ENCODE measurements at places on chromosomes 6 and 20. TPM values are rescaled to one million over a fixed set of nuclear protein-coding genes. Genes with fewer than 3 reads are reported as not detected.
A peak's percentile ranks its signal among the peaks of the same experiment; 100 is the strongest.

GRCh38 chr20:41769592-41770018 is 151.4 kb upstream of the CHD6 start:
- no peaks in the 10 kb centered on the region for H3K27me3 ChIP-seq
- no peak overlapping the region for H3K4me3 ChIP-seq
- DNase-seq = no peak
- no peaks in the 10 kb centered on the region for H3K36me3 ChIP-seq
- no peak overlapping the region for H3K27ac ChIP-seq

DNA sequence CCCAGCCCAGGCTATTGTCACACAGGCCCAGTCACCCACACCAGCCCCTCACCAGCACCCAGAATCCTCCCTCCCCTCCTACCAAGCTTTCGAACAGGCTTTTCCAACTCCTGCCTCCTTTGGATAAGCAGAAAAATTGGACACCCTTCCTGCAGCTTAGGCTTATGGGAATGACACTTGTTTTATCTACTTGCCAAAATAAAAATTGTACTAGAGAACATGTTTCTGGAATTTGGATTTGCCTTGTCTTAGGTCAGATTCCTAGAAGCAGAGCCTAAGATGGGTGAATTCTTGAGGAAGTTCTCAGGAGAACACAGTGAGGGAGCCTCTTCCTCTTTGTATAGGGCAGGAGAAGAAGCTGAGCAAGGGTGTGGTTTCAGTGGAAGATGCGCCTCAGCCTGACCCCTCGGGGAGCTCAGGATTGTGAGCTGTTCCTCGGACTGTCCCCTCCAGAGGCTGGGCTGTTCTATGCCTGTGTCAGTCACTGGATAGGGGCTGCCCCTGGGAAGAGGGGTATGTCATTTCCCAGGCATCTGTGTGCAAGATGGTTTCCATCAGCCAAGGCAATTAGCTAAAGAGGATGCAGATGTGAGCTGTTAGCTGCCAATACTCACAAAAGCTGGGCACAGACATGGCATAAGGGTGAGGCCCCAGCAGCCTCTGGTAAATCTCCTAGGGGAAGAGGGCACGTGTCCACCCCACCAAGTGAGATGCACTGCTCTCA is 33.9 kb downstream of the ITPR3 start:
- H3K27ac ChIP-seq = no peak overlapping the region
- no peak overlapping the region for H3K4me3 ChIP-seq
- H3K4me1 ChIP-seq = no peaks in the 10 kb centered on the region
- H3K27me3 ChIP-seq = no peaks in the 10 kb centered on the region
- DNase-seq = no peak
- H3K36me3 ChIP-seq = no peaks in the 10 kb centered on the region

- no peak for DNase-seq
- no peaks in the 10 kb centered on the region for H3K36me3 ChIP-seq
- no peaks in the 10 kb centered on the region for H3K27me3 ChIP-seq
- no peaks in the 10 kb centered on the region for H3K4me1 ChIP-seq
- H3K27ac ChIP-seq = no peak overlapping the region
Observed at GRCh38 chr6:126300126-126300525, 39.8 kb upstream of the CENPW start.

The EYS gene
- total RNA-seq = not detected

GRCh38 chr20:25233016-25233772 is 14.7 kb upstream of the PYGB start:
- H3K4me3 ChIP-seq = no peak overlapping the region
- H3K27me3 ChIP-seq = no peaks in the 10 kb centered on the region
- H3K27ac ChIP-seq = no peak overlapping the region
- H3K36me3 ChIP-seq = no peaks in the 10 kb centered on the region
- H3K4me1 ChIP-seq = peaks cover 8% of the 10 kb centered on the region
- peak; percentile 73 for DNase-seq

Data from ovary (tissue), 10 donors.